ENCODE measurements at places on chromosomes 6 and 20. TPM values are rescaled to one million over a fixed set of nuclear protein-coding genes. Genes with fewer than 3 reads are reported as not detected.

Gene LINC00237
- not detected for total RNA-seq

Gene SLC17A5
- total RNA-seq: 42.3 TPM

DNA sequence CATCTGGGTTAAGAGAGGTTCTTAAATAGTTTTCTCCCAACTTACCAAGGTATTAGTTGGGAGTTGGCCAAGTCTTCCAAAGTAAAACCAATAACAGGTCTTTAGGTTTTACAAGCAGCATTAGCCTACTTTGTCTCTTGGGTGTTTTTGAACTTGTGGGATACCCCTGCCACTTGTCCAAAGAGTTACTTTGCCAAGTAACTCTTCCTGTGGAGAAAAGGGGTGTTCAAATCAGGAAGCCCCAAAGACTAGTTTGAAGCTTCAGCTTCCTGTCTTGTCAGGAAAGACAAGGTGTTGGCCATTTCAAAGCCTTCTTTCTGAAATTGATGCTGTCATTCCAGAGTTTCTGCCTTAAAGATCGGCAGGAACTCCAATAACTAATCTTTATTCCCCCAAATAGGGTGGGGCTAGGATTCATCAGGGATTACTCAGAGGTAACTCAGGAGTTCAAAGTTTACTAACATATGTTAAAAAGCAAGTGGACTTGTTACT, 822 bp downstream of the RAB22A start:
- no peak for DNase-seq

- no peak for DNase-seq
Observed at GRCh38 chr6:134187751-134188150, 130.2 kb downstream of the SGK1 start.

- DNase-seq: no peak
Observed at GRCh38 chr6:39530201-39530759, 194.9 kb downstream of the KIF6 start.

Gene CD83
- 2.5 TPM for total RNA-seq

GRCh38 chr20:51484141-51484815, 58.2 kb downstream of the NFATC2 start:
- no peak for DNase-seq
